Activated B cell treated with CpG ODN at 0.5 μM for 24 hours (primary cell): ENCODE measurements at places on chromosomes 4 and X. TPM values are rescaled to one million over a fixed set of nuclear protein-coding genes. Genes with fewer than 3 reads are reported as not detected.

The STOX2 gene
- total RNA-seq: not detected in 2 replicates

The TSPAN6 gene
- 0.07 and 0.12 TPM in 2 replicates for total RNA-seq

The MID1 gene
- total RNA-seq: 0.18 TPM in 1 of 2 replicates, not detected in the other

The RAB9B gene
- total RNA-seq: 0.39 and 0.51 TPM in 2 replicates

The PHOX2B gene
- not detected in 2 replicates for total RNA-seq

The VCX3A gene
- total RNA-seq: not detected in 2 replicates

The MAEA gene
- 67.3 and 73.7 TPM in 2 replicates for total RNA-seq

The CT55 gene
- not detected in 2 replicates for total RNA-seq

The USP51 gene
- total RNA-seq: 1.2 and 2.4 TPM in 2 replicates

The CSN1S1 gene
- not detected in 2 replicates for total RNA-seq

The CXCL8 gene
- 0.71 and 1.1 TPM in 2 replicates for total RNA-seq

The NR3C2 gene
- total RNA-seq: 3.9 and 4.5 TPM in 2 replicates

The TEX13D gene
- not detected in 2 replicates for total RNA-seq

The CORIN gene
- not detected in 2 replicates for total RNA-seq

The SOX3 gene
- total RNA-seq: not detected in 2 replicates

The SPANXC gene
- total RNA-seq: not detected in 2 replicates

The GPM6B gene
- total RNA-seq: not detected in 2 replicates

The CFAP47 gene
- total RNA-seq: not detected in 2 replicates

The BTC gene
- not detected in 2 replicates for total RNA-seq

The ARMCX1 gene
- 0.38 and 0.42 TPM in 2 replicates for total RNA-seq

The WWC2 gene
- total RNA-seq: 0.47 and 0.76 TPM in 2 replicates

The REPS2 gene
- 1.6 and 2.0 TPM in 2 replicates for total RNA-seq

The ZNF674 gene
- 1.6 and 2.3 TPM in 2 replicates for total RNA-seq

The ZNF185 gene
- total RNA-seq: 0.75 and 0.81 TPM in 2 replicates

The ADAMTS3 gene
- not detected in 2 replicates for total RNA-seq

The SPACA5 gene
- total RNA-seq: not detected in 2 replicates

The ANXA3 gene
- total RNA-seq: 0.64 and 0.67 TPM in 2 replicates

The HTR2C gene
- total RNA-seq: not detected in 2 replicates

The SULT1B1 gene
- total RNA-seq: 0.02 and 0.04 TPM in 2 replicates

The MAGEA9B gene
- total RNA-seq: not detected in 2 replicates

The ANXA10 gene
- not detected in 2 replicates for total RNA-seq

The INPP4B gene
- 0.11 and 0.22 TPM in 2 replicates for total RNA-seq

The DDX53 gene
- not detected in 2 replicates for total RNA-seq

The OTC gene
- total RNA-seq: not detected in 2 replicates

The PFKFB1 gene
- total RNA-seq: 0.71 and 0.73 TPM in 2 replicates

The YY2 gene
- 1.5 and 2.3 TPM in 2 replicates for total RNA-seq

The IBSP gene
- not detected in 2 replicates for total RNA-seq

The MED28 gene
- total RNA-seq: 71.9 and 74.6 TPM in 2 replicates

The PCDH11X gene
- total RNA-seq: not detected in 2 replicates

The FDCSP gene
- total RNA-seq: not detected in 2 replicates

The BGN gene
- total RNA-seq: not detected in 2 replicates

The CENPI gene
- 2.6 and 3.1 TPM in 2 replicates for total RNA-seq

The PPP2R2C gene
- not detected in 2 replicates for total RNA-seq

The TREX2 gene
- 1.9 and 3.2 TPM in 2 replicates for total RNA-seq

The TIGD4 gene
- 0.24 and 0.44 TPM in 2 replicates for total RNA-seq

The GRID2 gene
- not detected in 2 replicates for total RNA-seq

The CENPVL3 gene
- total RNA-seq: not detected in 2 replicates

The PDGFC gene
- not detected in 2 replicates for total RNA-seq
